ENCODE measurements at places on chromosomes 12 and 14. TPM values are rescaled to one million over a fixed set of nuclear protein-coding genes. Genes with fewer than 3 reads are reported as not detected.

The NEMF gene
- total RNA-seq: 54.7 TPM

The PFDN5 gene
- 174 TPM for total RNA-seq

The RAD51AP1 gene
- 13.8 TPM for total RNA-seq

The METTL1 gene
- total RNA-seq: 8.9 TPM

The ZDHHC22 gene
- not detected for total RNA-seq

The CMTM5 gene
- 0.69 TPM for total RNA-seq

The CD69 gene
- total RNA-seq: not detected

The C3AR1 gene
- 0.69 TPM for total RNA-seq

The C1R gene
- total RNA-seq: 16.3 TPM

The ITPR2 gene
- 42.9 TPM for total RNA-seq

The AQP2 gene
- total RNA-seq: not detected

The ENDOU gene
- not detected for total RNA-seq

The DERA gene
- 70.5 TPM for total RNA-seq

The PRKD1 gene
- 17.7 TPM for total RNA-seq

The DTX1 gene
- 0.36 TPM for total RNA-seq

The KLRD1 gene
- under 0.01 TPM for total RNA-seq

The IPO8 gene
- 43.6 TPM for total RNA-seq

The DCAF5 gene
- total RNA-seq: 22.0 TPM

The C12orf60 gene
- 11.3 TPM for total RNA-seq

The GLI1 gene
- total RNA-seq: 0.15 TPM

The KCNC2 gene
- total RNA-seq: not detected

The KCNH3 gene
- total RNA-seq: not detected

The ASB2 gene
- total RNA-seq: 1.7 TPM

The NINJ2 gene
- not detected for total RNA-seq

The RALGAPA1 gene
- 50.4 TPM for total RNA-seq

The KRT78 gene
- not detected for total RNA-seq

The BATF gene
- 6.5 TPM for total RNA-seq

The LRFN5 gene
- 0.33 TPM for total RNA-seq

The PTHLH gene
- total RNA-seq: 0.31 TPM

The CNTN1 gene
- 2.3 TPM for total RNA-seq

The GPRC5A gene
- 28.9 TPM for total RNA-seq

The DENND5B gene
- 17.2 TPM for total RNA-seq

The CLEC4D gene
- total RNA-seq: not detected

The NAV3 gene
- total RNA-seq: 23.0 TPM

The TAS2R7 gene
- not detected for total RNA-seq

The IQSEC3 gene
- under 0.01 TPM for total RNA-seq

The VSX2 gene
- not detected for total RNA-seq

The KLRC4 gene
- total RNA-seq: not detected

The CPNE8 gene
- total RNA-seq: 30.4 TPM

The P2RX2 gene
- not detected for total RNA-seq

The BEST3 gene
- not detected for total RNA-seq

The CLEC9A gene
- not detected for total RNA-seq

The FAM90A1 gene
- 0.31 TPM for total RNA-seq

The VWF gene
- total RNA-seq: 0.34 TPM

The EFS gene
- 2.1 TPM for total RNA-seq

The DDN gene
- total RNA-seq: under 0.01 TPM

The BEGAIN gene
- 4.0 TPM for total RNA-seq

The TMEM132C gene
- not detected for total RNA-seq

The POLE2 gene
- 12.7 TPM for total RNA-seq

The PTGER2 gene
- 0.34 TPM for total RNA-seq

The BICDL1 gene
- 1.8 TPM for total RNA-seq

All from melanocyte of skin (primary cell).